ENCODE measurements at places on chromosomes 11 and 22.

DNA sequence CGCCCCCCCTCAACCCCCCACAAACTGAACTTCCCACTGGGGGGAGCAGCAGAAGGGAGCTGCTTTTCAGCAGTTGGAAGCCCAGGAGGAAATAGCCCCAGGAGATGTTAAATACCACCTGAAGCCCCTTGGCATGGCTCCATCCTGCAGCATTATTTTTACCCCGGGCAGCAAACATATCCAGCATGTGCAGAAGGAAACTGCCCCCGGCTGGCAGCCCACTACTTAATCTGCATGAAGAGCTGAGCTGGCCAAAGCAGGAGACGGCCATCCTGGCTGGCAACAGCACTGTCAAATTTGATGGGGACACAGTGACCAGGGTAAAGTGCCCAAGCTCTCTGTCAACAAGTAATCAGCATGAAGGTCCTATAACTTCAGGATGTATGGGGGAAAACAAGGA, 32.0 kb downstream of the BUD13 start:
- DNase-seq: no peak

- no peak for DNase-seq
These were observed 6.1 kb upstream of the ASCL2 start for GRCh38 chr11:2276280-2277007.

- DNase-seq: peak; percentile 18
These were observed 5.2 kb upstream of the MUC5AC start for GRCh38 chr11:1152316-1153104.

- no peak for DNase-seq
These were observed 2.5 kb downstream of the KCNJ4 start for GRCh38 chr22:38452373-38453065.

DNA sequence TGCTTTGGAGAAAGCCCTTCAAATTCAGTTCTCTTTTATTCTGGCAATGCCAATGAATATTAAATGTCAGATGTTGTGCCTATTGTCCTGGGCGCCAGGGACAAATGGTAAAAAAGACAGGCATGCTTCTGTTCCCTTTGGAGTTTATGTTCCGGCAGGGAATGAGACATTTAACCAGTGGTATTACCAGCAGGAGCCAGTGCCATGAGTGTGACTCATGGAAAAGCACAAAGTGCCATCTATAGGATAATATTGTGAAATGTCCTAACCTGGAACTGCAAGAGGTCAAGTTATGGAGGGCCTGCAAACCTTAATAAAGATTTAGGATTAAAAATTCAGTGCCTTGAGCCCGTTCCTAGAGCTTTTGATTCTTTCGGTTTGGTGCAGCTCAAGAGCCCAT, 39.5 kb downstream of the REXO2 start:
- no peak for DNase-seq

GRCh38 chr11:7490535-7490934, 5.2 kb downstream of the OLFML1 start:
- no peak for DNase-seq

- no peak for DNase-seq
These were observed 1.9 kb downstream of the USP47 start for GRCh38 chr11:11843642-11844041.

DNA sequence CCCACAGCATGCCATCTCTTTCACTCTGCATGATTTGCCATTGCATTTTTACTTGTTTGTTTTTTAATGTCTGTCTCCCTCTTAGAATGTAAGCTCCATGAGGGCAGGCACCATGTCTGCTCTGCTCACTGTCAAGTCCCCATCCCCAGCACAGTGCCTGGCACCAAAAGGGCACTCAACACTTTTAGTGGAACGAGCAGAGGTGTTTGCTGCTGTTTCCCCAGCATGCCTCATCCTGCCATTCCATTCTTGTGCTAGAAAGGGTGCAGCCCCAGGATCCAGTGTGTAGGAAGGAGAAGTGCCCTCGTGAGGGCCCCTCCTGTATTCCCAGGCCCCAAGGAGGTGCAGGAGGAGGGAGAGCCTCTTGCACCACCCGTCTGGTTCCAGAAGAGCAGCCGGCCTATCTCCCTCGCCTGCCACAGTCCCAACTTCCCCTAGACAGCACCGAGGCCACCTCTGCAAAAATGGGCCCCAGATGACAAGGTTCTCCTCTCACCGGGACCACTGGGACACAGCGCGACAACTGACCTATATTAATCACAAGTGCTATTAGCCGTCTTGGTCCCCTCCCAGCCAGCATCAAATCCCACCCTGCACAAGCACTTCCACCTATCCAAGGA, 33.3 kb upstream of the CACNG2 start:
- no peak for DNase-seq

GRCh38 chr11:82986446-82986845, 84.9 kb downstream of the DDIAS start:
- no peak for DNase-seq

DNA sequence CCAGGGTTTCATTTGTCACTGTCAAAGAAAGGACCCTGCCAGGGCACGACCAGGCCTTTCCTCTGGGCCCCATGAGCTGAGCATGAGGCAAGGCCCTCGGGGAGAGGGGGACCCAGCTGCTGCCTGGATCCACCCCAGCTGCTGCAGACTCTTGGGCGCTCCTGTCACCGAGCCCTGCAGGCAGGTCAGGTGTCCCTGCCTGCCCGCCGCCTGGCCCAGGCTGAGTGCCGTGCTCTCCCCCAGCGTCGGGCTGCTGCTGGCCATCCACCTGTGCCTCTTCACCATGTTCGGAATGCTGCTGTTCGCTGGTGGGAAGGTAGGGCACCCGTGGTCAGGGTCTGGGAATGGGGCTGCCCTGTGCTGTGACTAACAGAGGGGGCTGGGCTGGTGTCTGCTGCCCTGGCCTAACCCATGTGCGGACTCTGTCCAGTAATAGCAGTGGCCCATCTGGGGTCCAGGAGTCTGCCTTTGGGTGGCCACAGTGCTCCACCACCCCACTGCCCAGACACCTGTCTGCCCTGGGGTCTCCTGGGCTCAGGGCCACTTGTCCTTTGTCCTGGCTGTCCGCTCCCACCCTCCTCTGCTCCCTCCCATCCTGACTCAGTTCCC, 15.0 kb downstream of the TPCN2 start:
- DNase-seq: no peak

GRCh38 chr11:130601141-130601540, 152.7 kb downstream of the ADAMTS15 start:
- no peak for DNase-seq

- peak; percentile 95 for DNase-seq
These were observed at the start of the genes EML3 and ROM1 for GRCh38 chr11:62612366-62613290. TSS of gene EML3 (minus strand) at chr11:62612775. CDS start at chr11:62612457, 318 bp downstream. TSS of gene ROM1 (plus strand) at chr11:62613257. CDS start at chr11:62613282, 25 bp downstream.

DNA sequence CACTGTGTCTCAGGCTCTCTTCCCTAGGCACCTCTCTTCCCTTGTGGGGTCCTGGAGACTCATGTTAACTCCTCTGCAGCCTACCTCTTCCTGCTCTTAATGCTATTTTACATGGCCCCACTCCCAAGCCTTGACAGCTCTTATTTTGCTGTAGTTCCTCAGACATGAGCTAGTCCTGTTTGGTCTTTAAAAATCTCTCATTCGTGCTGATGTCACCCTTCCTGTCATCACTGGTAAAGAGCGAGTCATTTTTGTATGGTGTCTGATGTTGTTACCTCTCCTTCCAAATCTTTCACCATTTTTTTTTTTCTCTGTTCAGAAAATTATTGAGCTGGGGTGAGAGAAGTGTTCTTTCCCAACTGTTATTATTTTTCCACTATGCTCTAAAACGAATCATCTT, 84.8 kb upstream of the ZBED5 start:
- no peak for DNase-seq

GRCh38 chr11:17972987-17973386, 39.9 kb downstream of the SERGEF start:
- no peak for DNase-seq

DNA sequence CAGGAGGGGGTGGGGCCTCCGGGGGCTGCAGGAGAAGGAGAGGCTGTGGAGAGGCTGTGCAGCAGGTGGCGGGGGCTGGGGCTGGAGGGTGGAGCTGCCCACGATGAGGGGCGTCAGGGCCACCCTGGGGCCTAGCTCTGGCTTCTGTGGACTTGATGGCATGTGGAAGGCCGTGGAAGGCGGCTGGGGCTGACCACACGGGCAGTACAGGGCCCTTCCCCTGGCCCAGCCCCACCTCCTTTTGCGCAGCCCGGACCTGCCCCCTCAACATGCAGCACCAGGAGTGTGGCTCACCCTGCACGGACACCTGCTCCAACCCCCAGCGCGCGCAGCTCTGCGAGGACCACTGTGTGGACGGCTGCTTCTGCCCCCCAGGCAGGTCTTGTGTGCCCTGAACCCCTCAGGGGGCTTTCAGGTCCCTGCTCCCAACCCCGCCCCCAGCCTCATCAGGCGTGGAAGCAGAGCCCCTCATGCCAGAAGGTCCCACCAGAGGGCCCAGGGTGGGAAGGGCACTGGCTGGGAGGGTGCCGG, 6.1 kb downstream of the MUC5B start:
- DNase-seq: no peak

GRCh38 chr11:113952588-113952987, 22.3 kb upstream of the HTR3A start:
- no peak for DNase-seq

GRCh38 chr22:30675436-30675835, 7.8 kb upstream of the DUSP18 start:
- no peak for DNase-seq

GRCh38 chr22:44407987-44408828, 89.8 kb downstream of the RTL6 start:
- DNase-seq: no peak

GRCh38 chr11:37038911-37039310, 440.9 kb upstream of the RAG2 start:
- DNase-seq: no peak

- DNase-seq: no peak
These were observed 8.4 kb downstream of the KRTAP5-6 start for GRCh38 chr11:1705126-1706052.

GRCh38 chr11:75014129-75014528, 25.4 kb downstream of the NEU3 start:
- DNase-seq: no peak

DNA sequence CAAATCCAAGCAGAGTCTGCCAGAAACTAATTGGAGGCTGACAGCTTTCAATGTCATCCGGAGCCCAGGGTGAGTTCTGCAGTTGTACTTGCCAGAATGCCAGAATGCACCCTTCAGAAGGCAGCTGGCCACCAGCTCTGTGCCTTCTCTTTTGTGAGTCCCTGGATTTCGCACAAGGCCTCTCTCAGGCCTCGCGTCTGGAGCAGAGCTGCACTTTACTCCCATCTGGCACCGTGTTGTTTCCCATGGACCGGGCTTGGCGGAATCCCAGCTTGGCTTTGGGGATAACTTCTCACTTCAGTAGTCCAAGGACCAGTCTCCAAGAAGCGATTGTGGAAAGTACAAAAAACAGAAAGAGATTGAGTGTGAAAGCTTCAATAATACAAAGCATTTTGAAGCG, 451.3 kb upstream of the KIRREL3 start:
- no peak for DNase-seq

GRCh38 chr11:30424844-30425243, 101.9 kb downstream of the ARL14EP start:
- no peak for DNase-seq

DNA sequence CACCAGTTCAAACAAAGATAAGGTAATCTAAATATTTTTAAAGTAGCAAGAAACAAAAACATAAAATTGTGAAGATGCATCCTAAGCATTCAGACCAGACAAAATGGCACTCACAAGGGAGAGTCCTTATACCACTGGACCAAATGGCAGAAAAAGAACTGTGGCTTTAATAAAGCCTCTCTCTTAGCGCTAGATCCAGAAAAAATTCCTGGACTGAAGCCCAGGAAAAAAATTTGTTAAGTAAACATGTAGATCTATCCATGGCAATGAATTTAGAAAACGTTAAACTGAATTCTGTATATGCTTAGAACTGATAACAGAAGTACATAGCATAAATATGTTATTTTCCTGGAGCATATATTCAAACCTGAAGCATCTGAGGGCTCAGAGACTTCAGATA, 11.8 kb upstream of the CD59 start:
- no peak for DNase-seq

GRCh38 chr22:19510919-19511341, 13.3 kb downstream of the CLDN5 start:
- DNase-seq: no peak

GRCh38 chr22:22195265-22196017, 49.1 kb upstream of the VPREB1 start:
- peak; percentile 79 for DNase-seq

- DNase-seq: no peak
These were observed 124.9 kb downstream of the MN1 start for GRCh38 chr22:27676545-27677213.
